ENCODE measurements at places on chromosomes 12 and 14.

DNA sequence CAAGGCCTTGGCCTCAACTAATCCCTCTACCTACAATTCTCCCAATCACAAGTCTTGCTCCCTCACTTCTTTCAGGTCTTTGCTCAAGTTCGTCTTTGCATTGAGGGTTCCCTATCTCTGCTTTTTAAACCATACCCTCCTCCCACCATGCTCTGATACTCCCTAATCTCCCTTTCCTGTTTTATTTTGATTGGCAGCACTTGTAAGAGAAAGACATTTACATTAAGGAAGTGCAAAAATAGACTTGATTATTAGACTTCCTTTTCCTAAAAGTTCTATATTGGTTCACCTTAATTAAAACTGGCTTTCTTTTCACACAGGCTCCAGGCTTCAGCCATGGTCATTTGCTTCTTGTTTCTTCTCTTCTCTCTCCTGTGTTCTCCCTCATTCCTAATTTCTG lies 18.3 kb upstream of the WIF1 start:
- no peak for DNase-seq

- no peak for DNase-seq
Observed at GRCh38 chr12:113347892-113348291, 10.5 kb upstream of the PLBD2 start.

DNA sequence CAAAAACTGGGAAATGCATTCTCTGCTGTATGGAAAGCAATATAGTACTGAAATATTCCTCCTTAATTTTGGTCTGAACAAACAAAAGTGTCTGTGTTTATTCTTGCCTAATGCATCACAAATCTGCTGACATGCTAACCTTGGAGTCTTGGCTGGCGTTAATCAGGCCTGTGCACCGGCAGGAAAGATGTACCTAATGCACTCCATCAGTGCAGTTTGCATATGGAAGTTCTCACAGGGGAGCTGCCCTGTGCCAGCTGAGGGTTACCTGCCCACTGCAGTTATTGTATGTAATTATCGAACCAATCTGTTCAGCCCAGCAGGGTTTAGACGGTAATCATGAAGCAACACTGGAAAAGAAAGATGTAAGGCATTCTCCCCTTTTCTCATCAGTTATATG lies 76.9 kb downstream of the VRK1 start:
- DNase-seq, result no peak

DNA sequence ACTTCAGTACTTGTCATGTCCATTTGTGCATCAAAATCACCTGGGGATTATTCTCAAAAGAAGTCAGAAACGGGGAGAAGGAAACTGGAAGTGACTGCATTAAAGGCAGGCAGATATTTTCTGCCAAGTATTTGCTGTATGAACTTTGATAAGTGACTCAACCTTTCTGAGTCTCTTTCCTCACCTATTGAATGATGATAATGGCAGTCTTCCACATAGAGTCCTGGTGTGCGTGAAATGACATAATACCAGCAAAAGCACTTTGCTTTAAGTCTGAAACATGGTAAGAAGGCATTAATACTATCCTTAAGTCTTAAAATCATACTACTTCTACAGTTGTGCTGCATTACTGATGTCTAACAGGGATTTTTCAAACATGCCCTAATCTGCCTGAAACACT lies 278.5 kb downstream of the ADAMTS20 start:
- no peak for DNase-seq

DNA sequence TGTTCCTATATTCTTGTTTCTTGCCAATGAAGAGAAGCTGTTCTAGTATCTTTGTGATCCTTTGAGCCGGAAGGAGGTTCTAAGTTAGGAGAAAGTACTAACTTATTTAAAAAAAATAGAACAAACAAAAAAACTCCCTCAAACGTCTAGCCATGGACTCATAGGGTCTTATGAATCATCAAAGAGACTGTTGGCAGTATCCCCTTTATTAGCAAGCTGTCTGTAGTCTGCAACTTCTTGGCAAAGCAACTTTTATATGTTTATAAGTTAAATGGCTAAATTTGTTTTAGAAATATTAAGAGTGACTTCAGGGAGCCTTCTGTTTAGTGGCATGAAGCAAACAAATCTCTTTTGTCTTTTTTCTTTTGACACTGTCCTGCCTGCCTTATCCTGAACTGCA lies 291.9 kb downstream of the FUT8 start:
- DNase-seq, result peak; percentile 10

DNA sequence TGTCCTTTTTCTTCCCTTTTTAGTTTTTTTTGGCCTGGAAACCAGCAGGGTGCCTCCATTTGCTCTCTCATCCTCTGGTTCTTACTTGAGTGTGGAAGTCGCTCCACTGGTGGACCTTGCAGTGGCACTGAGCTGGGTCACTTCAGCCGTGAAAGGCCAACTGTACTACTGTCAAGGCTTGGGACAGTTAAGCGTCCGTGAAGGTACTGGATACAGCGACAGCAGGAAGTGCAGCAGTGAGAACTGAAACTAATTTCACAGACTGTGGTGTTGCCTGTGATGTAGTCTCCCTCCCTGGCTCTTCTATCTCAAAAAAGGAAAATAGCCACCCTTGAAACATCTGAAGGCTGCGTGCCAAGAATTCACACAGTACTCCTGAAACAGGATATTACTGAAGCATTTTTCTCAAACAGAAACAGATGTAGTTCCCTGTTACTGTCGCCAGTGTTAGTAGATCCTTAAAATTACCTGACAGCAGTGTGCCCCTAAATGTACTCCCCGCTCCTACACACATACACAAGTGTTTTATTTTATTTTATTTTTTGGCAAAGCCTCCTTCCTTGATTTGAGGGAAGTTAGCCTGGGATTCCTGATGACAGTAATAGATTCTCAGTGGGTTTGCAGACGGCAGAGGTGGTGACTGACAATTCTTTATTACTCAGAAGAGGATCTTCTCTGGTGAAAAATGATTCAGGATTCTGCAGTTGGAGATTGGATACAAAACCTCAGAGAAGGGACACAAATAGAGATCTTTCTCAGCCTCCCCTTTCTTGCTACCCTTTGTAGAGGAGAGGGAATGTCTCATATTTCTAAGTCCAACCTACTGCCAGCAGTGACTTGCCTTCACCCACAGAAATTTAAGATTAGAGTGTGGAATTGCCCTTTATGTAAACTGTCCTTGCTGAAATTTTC lies 4.4 kb downstream of the SUSD6 start:
- peak; percentile 45 for DNase-seq

GRCh38 chr12:112826011-112826410 lies 34.5 kb downstream of the RPH3A start:
- no peak for DNase-seq

DNA sequence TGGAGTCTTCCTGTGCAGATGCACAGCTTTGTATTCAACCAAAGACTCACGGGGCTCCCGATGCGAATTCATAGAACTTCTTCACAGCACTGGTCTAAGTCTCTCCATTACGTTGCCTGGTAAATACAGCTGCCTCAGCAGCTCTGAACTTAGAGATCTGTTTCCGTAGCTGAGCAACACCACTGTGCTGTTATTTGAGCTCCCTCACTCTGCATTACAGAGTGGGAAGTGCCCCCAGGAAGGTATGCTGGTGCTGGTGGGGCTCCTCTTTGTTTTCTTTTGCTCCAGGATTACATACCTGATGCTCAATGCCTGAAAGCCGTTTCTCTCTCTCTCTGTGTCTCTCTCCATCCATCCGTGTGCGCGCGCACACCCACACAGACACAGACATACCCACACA lies 227.5 kb upstream of the RMST start:
- DNase-seq, result no peak

- DNase-seq, result no peak
Observed at GRCh38 chr14:74620923-74621322, 8.9 kb upstream of the LTBP2 start.

DNA sequence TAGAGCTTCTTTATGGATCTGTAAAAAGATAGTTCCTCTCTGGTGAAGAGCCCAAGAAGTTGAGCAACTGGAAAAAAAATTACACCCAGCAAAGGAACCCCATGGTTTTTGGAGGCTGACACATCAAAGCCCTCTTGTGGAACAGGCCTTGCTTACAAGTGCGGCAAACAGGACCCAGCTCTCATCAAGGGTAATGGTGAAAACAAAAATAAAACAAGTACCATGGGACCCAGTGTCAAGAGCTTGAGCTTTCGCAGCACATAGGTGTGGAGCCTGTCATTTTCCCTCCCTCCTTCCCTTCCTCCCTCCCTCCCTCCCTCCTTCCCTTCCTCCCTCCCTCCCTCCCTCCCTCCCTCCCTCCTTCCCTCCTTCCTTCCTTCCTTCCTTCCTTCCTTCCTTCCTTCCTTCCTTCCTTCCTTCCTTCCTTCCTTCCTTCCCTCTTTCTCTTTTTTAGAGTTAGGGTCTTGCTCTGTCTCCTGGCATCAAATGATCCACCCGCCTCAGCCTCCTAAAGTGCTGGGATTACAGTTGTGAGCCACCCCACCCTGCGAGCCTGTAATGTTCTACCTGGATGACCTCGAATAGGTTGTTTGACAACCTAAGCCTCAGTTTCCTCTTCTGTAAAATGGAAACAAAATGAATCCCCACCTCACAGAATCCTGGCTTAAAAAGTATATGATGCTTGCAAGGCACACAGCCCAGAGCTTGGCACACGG lies 114.3 kb upstream of the RPH3A start:
- DNase-seq, result no peak

GRCh38 chr12:99910342-99910741 lies 74.4 kb downstream of the ANKS1B start:
- no peak for DNase-seq

DNA sequence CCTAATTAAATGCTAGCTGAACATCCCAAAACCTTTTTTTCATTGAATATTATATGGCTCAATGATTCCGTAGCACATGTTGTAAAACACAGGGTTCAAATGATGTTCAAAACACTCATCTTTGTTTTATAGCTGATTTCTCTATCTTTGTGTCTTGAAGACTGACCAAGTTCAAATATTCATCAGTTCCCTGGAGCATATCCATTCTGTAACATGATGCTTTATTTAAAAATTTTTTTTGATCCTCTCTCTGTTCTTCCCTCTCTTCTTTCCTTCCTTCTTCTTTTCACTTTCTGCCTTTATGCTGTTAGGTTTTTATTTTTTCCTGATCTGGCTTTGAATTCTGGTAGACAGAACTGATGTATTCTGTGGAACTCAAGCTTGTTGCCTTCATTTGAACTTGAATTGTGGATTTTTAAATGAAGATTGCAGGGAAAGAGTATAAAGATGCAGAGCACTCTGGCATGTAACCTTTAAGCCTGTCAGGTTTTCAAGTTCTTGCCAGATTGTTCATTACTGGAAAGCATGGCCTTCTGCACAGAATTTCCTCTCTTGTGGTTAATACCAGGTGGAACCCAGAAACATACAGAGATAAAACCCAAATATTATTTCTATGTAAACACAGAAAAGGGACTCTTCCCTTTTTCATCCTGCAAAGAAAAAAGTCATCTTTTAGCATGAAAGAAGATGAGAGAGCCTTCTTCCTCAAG lies 39.5 kb downstream of the PROX2 start:
- no peak for DNase-seq

- peak; percentile 69 for DNase-seq
Observed at GRCh38 chr12:6092784-6093722, 31.4 kb downstream of the VWF start.

- DNase-seq, result no peak
Observed at GRCh38 chr12:88435334-88436076, 144.8 kb downstream of the KITLG start.

DNA sequence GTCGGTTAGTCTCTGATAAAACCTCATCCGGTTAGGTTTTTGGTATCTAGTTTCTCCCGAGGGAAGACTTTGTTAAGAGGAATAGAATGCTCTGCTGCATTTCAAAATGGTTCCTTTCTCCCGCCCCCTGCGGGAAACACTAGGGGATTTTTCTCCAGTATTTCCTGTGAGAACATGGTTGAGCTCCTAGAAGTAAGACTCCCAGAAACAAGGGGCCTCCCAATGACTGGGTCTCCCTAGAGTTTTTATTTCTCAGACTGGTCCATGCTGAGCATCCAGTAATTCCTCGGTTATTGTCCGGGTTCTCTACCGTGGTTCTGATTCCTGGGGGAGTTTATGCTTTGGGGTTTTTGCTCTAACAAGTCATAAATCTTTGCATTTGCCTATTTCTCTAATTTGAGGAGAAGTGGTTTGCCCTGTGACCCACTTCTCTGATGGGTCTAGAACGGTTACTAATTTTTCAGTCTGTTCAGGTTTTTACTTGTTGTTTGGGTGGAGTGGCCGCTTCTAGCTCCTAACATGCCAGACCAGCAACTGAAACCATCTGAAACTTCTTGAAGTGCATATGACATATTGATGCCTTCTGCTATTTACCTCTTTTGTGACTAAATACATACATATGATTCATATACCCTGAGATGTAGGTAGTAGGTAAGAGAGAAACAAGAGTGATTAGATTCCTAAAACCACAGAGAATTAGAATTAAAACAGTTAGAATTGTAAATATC lies 25.1 kb downstream of the TESPA1 start:
- no peak for DNase-seq

DNA sequence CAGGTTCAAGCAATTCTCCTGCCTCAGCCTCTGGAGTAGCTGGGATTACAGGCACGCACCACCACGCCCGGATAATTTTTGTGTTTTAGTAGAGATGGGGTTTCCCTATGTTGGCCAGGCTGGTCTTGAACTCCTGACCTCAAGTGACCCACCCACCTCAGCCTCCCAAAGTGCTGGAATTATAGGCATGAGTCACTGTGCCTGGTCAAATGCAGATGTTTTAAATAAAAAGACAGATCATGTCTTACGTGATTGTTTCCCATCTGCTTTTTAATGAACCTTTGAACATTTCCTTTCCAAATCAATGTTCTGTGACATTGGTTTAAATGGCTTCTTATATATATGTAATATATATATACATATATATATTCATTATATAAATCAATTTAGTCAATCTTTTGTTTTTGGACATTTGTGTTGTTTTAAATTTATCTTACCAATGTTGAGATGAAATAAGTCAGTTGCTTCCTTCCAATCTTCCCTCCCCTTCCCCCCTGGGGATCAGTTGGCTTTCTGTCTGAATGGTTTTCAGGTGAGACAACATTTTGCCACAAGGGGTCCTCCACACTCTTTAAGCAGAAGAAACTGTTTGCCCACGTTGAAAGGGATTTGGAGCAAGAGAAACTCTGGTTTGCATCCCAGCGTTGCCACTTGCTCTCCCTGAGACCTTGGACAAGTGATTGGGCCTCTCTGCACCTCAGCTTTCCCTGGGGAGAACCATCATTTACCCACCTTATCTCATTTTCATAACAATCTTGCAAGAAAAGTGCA lies 47.6 kb upstream of the RBM19 start:
- DNase-seq, result peak; percentile 7

DNA sequence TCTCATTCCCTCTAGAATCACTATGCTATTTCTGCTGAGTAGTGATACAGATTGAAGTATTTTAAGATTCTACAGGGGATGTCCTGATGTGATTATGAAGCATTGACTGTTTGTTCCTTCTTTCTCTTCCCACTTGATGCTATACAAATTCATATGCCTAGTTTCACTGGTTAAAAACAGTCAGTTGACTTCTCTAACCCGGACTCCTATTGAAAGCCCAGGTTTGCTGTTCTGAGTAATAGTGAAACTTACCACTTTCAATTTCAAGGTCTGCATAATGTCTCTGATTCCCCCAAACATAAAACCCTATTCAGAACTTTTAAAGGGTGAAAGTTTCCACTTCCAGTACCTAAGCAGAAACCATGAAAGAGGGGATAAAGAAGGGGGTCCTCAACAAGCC lies 117.7 kb upstream of the RPL10L start:
- DNase-seq, result no peak
